ENCODE measurements at places on chromosomes 7 and 10.

- no peak for DNase-seq
These were observed 9.8 kb upstream of the SHTN1 start for GRCh38 chr10:117014835-117015234.

DNA sequence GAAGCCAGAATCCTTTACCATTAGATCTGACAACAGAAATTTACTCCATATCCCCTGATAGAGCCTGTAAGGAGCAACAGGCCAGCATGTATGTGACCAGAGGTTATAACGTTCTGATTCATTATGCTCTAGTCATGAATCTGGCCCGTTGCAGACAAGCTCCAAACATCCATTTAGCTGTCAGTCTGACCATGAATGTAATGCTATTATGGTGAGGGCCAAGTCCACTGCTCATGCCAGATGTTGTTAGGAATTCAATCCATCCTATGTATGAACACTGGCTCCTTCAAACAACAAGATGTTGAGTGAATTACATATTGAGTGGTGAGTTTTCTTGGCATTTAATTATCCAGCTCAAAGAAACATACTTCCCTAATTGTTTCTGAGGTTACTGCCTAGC is 610.1 kb upstream of the ANKRD30A start:
- DNase-seq: no peak

DNA sequence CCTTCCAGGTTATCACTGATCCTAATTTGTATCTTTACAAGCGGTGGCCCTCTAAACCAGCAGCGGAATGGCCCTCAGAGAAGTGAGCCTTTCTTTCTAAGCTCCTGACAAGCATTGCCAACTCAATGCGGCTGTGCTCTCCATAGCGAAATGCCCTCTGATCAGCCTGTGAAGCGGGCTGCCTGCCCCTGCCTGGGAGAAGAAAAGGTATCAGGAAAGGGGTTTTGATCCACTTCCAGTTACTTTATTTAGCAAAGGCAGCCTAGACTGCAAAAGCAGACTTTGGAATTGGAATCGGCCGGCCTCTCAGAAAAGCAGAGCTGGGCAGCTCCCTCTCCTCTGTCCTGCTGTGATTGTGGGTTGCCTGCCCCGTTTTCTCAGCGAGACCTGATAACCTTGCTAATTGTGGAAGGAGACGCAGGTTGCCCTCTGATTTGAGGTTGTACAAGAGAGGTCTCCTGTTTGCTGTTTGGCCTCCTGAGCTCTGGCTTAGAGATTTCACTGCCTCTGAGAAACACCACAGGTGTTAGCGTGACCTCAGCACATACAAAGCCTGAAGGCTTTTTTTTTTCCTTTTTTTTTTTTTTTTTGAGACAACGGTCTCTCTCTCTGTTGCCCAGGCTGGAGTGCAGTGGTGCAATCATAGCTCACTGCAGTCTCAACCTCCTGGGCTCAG is 53.9 kb upstream of the SH2B2 start:
- no peak for DNase-seq

GRCh38 chr7:94396596-94396995 is 1.9 kb downstream of the COL1A2 start:
- no peak for DNase-seq

- DNase-seq: no peak
These were observed 77.6 kb downstream of the MTPN start for GRCh38 chr7:135899458-135900064.

- peak; percentile 87 for DNase-seq
These were observed 521.7 kb downstream of the ADRA2A start for GRCh38 chr10:111598433-111599059.

GRCh38 chr7:22275661-22276060 is 81.3 kb downstream of the RAPGEF5 start:
- DNase-seq: no peak

GRCh38 chr10:86813101-86813500 is 56.7 kb downstream of the BMPR1A start:
- DNase-seq: no peak

- DNase-seq: no peak
These were observed 84.7 kb downstream of the SEM1 start for GRCh38 chr7:96624954-96625353.

GRCh38 chr10:58153751-58154150 is 113.9 kb downstream of the IPMK start:
- no peak for DNase-seq

GRCh38 chr7:129821476-129821875 is 131.3 kb downstream of the UBE2H start:
- no peak for DNase-seq

- DNase-seq: no peak
These were observed 180.0 kb downstream of the RELN start for GRCh38 chr7:103809229-103809994.

- no peak for DNase-seq
These were observed 46.7 kb upstream of the PLCE1 start for GRCh38 chr10:93947055-93947454.

- no peak for DNase-seq
These were observed 19.0 kb upstream of the PRTFDC1 start for GRCh38 chr10:24971374-24971773.

DNA sequence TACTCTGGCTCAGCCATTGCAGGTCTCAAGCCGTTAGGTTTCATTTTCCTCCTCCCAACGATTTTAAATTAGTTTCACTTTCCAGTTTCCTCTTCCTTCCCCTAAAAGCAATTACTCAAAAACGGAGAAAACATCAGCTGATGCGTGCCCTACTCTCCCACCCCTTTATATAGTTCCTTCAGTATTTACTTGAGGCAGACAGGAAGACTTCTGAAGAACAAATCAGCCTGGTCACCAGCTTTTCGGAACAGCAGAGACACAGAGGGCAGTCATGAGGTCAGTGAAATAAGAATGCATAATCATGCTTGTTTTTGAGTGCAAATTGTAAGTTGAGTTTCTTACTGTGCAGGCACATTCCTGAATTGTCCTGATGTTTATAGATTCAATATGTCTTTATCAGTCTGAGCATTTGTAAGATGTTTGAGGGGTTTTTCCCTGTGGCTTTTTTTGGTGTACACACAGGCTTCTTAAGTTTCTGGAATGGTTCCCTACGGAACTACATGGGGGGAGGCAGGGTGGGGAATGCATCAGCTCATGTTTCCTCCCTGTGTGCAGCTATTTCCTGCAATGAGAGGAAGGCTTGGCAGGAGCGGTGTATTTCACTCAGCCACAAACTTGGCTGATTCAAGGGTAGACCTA is at the start of gene IFIT3:
Gene IFIT3, plus strand, starts transcription at position 195 of the 639 bp plus-strand sequence. Its CDS starts 77 bp downstream, at position 272.
- peak; percentile 89 for DNase-seq

Measured in Kasumi-1 (cell line).